Central memory CD8-positive, alpha-beta T cell (primary cell): ENCODE measurements at places on chromosomes 1 and 21.

DNA sequence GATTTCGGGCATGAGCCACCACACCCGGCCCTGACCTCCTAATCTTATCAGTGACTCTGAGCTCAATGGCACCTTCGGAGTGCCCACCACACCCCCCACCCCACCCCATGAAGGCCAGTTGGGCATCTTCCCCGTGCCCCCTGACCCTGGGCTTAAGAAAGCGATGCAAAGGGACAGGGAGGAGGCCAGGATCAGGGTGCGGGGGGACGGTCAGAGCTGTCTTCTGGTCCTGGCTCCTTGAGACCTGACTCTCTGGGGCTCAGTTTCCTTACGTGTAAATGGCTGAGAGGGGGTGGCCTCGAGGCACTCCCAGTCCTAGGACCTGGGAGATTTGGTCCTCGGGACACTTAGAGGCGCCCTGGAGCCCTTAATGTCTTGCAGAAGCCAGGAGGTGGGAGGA, 103.9 kb upstream of the VAMP3 start:
- DNase-seq, result no peak

DNA sequence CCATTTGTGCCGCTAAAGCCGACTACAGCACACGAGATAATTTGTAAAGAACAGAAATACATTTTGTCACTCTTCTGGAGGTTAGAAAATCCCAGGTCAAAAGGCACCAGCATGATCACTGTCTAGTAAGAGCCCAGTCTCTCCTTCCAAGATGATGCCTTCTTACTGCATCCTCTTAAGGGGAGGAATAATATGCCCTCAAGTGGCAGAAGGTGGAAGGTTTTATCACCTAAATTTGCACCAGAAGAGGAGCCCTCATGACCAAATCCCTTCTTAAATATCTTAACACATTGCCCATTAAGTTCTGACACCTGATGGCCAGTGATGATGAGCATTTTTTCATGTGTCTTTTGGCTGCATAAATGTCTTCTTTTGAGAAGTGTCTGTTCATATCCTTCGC, 326.7 kb upstream of the RGS18 start:
- no peak for DNase-seq

DNA sequence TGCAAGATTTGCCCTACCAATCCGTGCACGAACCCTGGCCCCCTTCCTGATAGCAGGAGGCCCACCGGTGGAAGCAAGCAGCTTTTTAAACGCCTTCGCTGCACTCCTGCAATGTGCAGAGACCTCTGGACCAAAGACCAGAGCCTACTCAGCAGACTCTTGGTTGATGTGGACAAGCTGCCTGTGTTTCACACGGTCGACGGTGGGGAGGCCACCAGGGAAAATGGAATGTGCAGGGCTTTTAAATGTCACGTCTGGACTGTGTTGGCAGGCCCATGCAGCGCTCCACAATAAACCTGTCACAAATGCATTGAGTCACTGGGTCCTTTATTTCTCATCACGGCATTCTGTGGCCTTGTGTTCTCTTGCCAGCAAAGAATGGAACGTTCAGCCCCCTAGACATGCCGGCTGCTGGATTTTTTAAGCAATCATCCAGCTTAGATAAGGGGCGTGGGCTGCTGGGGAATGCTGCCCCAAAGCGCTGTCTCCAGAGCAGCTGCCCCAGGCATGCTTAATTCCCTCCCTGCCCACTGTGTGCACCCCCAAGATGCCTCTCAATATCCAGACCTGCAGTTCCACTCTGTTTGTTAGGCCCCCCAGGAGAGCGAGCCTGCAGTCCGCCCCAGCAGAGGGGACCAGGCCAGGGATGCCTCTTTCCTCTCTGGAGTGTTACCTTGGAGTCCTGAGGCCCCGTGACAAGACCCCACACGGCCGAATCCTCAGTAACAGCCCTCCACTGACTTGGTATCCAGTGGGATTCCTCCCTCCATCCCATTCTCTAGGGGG, 71.3 kb downstream of the ATP5PO start:
- DNase-seq, result no peak

GRCh38 chr1:151720974-151721787, at the start of gene RIIAD1:
RIIAD1 (plus strand) TSS chr1:151721522; CDS start chr1:151721537, 15 bp downstream.
- DNase-seq, result no peak

DNA sequence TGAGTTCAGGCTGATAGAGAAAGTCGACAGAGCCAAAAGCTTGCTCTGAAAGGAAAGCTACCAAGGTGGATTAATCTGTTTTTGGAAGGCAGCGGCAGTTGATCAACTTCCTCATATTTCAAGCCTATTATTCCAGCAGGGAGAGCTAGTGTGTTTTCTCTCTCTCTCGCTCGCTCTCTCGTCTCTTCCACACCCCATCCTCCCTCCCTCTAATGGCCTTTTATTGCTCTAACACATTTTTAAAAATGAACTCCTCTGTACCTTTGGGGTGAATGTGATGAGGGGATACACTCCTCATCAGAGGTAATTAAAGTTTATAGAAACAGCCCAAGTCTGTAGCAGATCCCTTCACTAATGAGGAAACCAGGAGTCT, 126.4 kb downstream of the CLIC6 start:
- no peak for DNase-seq

GRCh38 chr1:223811634-223812101, 34.1 kb downstream of the TP53BP2 start:
- no peak for DNase-seq

DNA sequence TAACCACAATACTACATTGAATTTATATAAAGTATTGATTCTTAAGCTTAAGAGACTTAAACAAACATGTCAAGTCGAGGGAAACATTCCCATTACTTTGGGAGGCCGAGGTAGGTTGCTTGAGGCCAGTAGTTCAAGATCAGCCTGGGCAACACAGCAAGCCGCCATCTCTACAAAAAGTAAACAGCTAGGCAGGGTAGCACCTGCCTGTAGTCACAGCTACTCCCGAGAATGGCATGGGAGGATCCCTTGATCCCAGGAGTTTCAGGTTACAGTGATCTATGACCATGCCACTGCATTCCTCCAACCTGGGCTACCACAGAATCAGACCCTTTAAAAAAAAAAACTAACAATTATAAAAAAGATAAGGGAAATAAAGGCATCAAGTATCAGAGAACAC, 50.4 kb downstream of the EIF4G3 start:
- no peak for DNase-seq

- no peak for DNase-seq
Measured at GRCh38 chr1:43783671-43784205, 76.4 kb downstream of the ST3GAL3 start.

- no peak for DNase-seq
Measured at GRCh38 chr1:22375601-22376000, 76.0 kb upstream of the ZBTB40 start.

DNA sequence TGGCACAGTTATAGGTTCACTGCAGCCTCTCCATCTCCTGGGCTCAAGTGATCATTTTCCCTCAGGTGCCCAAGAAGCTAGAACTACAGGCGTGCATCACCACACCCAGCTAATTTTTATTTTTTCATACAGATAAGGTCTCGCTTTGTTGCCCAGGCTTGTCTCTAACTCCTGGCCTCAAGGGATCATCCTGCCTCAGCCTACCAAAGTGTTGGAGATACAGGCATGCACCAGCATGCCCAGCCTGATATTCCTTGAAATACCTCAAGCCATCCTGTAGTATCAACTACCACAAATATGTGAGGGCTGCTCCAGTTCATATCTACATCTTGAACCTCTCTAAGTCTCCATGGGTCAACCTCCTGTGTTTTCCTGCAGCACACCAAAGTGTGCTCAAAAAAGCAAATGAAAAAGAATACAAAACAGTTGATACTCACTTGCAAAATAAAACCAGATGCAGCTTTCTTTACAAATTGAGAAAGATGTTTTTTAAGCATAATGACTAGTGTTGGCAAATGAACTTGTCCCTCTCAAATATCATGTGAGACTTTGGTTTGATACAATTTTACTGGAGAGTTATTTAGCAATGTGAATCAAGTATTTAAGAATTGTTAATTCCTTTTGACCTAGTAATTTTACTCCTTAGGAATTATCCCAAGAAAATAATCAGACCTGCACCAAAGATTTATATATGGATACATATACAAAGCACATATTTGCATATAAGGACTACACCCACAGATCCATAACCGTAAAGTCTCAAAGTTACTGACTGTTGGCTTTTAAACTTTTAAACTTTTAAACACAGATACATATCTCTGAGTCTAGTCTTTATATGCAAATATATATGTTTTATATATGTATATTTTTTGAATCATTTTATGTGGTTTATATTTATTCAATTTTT, 197.7 kb downstream of the NRIP1 start:
- no peak for DNase-seq

DNA sequence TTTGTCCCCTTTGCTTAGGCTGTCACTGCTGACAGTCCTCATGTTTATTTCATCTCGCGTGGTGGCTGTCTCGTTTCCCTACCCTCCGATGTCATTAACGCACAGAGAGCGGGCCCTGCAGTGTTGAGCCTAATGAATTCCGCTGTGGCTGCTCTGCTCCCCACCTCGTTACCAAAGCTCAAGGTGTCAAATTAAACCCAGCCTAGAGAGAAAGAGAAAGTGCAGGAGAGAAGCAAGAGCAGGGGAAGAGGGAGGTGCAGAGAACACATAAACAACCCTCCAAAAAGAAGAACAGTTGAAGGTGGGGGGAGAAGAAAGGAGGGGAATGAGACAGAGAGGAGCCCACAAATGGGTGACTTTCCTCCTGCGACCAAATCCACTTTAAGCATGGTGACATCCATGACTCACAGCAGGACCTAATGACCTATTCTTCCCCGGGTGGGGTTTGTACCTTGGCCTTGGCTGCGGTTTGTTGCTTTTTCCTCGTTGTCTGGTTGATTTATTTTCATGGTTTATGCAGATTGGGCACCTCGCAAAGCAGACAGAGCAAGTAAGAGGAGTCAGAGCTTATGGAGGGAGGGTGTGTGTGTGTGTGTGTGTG, 92.5 kb downstream of the PBX1 start:
- DNase-seq, result no peak

- no peak for DNase-seq
Measured at GRCh38 chr21:8993943-8994639, 1527.3 kb upstream of the TPTE start.

DNA sequence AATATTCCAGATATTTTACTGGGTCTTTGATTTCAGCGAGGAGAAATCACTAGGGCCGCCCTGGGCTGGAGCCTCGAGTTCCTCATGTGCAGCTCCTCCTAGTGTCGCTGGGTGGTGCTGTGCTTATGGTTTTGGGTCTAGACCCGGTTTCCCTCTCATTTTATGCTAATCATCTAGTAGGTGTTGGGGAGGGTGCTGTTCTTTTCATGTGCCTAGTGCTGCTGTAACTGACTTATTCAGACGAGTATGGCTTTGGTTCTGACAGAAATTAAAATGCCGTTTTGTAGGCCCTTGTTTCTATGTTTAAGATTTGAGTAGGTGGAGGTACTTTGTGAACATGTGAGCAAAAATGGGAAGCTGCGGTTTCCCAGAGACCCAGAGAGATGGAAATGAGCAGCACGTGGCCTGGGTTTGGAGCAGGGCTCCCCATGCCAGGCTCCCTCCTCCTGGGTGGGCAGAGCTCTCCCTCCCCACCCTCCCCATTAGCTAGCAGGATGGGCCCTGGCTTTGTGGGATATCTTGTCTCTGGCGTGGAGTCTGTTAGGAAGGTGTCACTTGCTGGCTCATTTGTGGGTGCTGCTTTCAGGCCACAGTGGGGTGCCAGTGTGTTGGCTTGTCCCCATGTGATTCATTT, 74.0 kb upstream of the GPR88 start:
- no peak for DNase-seq

DNA sequence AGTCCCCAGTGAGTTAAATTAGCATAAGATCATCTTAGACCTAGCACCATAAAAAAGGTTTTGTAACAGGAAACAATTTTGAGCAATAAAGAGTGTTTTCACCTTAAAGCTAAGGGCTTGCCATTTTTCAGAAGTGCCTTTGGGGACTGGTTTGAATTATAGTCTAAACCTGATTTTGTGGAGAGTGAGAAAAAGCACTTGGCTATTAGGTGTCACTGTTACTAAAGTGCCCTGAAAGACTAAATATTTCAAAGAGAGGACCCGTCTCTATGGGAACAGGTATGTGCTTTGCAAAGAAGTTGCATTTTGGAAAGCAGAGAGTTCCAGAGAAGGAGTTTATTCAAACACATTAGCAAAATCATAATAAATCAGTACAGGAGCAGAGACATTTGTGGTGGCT, 9.1 kb downstream of the NTNG1 start:
- DNase-seq, result no peak

GRCh38 chr1:161420763-161421455, 53.2 kb upstream of the CFAP126 start:
- no peak for DNase-seq

DNA sequence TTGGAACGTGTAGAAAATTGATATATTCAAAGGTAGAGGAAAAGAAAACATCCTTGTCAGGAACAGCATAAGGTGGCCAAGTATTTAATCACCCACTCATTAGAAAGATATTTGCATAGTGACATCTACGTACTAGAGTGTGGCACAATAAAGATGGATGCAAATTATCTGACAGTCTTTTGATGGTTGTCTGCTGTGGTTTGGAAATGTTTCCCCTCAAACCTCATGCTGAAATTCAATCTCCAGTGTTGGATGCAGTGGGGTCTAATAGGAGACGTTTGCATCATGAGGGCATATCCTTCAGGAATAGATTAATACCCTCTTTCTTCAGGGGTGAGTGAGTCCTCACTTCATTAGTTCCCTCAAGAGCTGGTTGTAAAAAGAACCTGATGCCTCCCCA, 34.1 kb upstream of the RUNX1 start:
- no peak for DNase-seq

- peak; percentile 14 for DNase-seq
Measured at GRCh38 chr1:144101397-144102045, 129.7 kb upstream of the FAM72C start.

DNA sequence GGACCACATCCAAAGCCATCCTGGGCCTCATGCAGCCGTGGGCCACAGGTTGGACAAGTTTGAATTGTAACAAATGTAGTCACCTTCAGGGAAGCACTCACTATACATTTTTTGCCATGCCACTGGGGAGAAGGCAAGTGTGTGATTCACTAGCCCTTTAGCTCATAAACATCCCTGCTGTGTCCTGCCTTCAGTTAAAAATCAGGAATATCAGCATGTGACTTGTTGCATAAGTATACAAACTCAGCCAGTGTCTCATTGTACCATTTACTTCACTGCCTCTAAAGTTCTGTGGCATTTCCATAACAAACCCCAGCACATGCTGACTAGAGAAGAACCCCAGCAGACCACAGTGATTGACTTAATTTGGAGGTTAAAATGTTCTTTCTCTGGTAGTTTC, 142.0 kb upstream of the C1orf105 start:
- DNase-seq, result no peak

- peak; percentile 53 for DNase-seq
Measured at GRCh38 chr1:20696397-20697333, 21.1 kb downstream of the KIF17 start.

GRCh38 chr1:44254392-44254910, 41.2 kb downstream of the DMAP1 start:
- no peak for DNase-seq

DNA sequence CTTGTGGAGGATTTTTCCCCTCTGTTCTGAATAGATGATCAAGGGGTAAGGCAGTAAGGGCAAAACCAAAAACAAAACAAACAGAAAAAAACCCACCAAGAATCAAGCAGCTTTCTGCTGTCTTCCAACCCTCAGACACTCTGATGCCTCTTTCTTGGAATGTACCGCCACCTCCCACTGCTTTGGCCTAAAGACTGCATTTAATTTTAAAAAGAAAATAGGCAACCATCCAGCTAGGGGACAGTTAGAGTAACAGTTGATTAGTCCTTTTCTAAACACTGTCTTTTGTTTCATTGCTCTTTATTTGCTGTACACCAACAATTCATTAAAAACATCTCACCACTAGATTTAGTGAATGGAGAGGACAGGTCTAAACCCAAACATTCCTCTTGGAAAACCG, 21.5 kb downstream of the WLS start:
- DNase-seq, result no peak
